ENCODE measurements at places on chromosomes 5 and 9.

- DNase-seq = no peak
Measured at GRCh38 chr5:128490761-128491160, 47.3 kb downstream of the FBN2 start.

- no peak for DNase-seq
Measured at GRCh38 chr5:170701334-170701733, 82.2 kb upstream of the GABRP start.

GRCh38 chr9:95504053-95504963, 12.5 kb downstream of the PTCH1 start:
- no peak for DNase-seq

DNA sequence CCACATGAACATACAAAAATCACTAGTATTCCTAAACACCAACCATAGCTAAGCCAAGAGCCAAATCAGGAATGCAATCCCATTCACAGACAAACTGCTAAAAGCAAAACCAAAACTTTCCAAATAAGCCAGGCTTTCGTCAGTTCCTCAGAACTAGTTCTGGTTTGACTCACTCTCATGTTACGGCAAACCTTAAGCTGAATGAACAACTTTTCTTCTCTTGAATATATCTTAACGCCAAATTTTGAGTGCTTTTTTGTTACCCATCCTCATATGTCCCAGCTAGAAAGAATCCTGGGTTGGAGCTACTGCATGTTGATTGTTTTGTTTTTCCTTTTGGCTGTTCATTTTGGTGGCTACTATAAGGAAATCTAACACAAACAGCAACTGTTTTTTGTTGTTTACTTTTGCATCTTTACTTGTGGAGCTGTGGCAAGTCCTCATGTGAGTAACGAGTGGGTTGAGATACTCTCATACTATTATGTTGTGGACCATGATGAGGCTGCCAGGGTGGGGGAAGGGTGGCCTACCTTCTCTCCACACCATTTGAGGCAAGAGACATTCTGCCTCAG, at the start of gene PDCD1LG2:
Gene PDCD1LG2 (plus strand): TSS at position 172 of the 572 bp plus-strand sequence. CDS start 12,016 bp downstream, outside the sequence.
- no peak for DNase-seq

GRCh38 chr5:170576602-170577535, 73.0 kb downstream of the KCNIP1 start:
- DNase-seq = no peak

GRCh38 chr5:73311291-73312110, 137.1 kb downstream of the FOXD1 start:
- DNase-seq = no peak

GRCh38 chr9:111975709-111976108, 79.1 kb downstream of the UGCG start:
- no peak for DNase-seq

GRCh38 chr5:31770998-31771397, 132.1 kb downstream of the PDZD2 start:
- no peak for DNase-seq

- no peak for DNase-seq
Measured at GRCh38 chr5:175351126-175351525, 92.9 kb downstream of the DRD1 start.

DNA sequence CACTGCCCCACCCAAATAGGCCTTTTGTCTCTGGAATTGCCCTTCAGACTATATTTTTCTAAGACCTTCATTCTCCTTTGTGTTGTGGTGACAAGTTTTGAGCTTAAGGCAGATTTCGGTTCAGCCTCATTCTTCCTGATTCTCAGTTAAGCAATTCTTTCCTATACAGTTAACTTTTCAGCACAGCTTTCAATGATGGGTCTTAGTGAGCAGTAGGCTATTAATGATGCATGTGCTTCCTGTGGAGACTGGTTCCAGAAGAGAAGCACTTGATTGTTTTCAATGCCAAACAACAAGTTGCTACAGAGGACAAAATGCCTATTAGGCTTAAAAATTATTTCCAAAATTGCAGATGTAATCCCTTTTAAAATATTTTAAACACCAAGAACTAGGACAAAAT, 47.7 kb upstream of the TLX3 start:
- no peak for DNase-seq

DNA sequence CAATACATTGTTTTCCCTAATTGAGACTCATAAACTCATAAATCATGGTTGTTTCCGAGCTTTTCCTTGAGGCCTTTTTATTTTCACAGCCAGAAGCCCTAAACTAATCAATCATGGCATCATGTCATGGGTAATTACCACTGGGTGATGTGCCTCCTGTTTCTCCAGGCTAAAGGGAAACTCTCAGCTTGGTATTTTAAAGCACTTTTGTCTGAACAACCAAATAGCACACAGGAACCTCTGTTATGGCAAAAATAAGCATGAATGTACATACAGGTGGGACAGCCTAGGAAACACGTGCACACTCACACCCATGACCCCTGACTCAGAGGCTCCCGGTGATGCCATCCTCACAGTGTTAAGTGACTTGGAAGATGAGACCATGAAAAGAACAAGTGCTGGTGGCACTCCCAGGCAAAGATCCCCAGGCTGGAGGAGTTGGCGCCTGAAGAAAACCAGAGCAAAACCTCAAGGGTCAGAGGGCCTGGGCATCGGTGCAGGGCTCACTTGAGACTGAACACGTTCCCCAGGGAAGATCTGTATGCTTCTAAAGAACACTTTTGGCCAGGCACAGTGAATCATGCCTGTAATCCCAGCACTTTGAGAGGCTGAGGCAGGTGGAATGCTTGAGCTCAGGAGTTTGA, 154.3 kb downstream of the ROR2 start:
- DNase-seq = no peak

- DNase-seq = no peak
Measured at GRCh38 chr5:33842456-33842855, 49.3 kb downstream of the ADAMTS12 start.

GRCh38 chr9:116360016-116360415, 206.4 kb downstream of the PAPPA start:
- DNase-seq = no peak

DNA sequence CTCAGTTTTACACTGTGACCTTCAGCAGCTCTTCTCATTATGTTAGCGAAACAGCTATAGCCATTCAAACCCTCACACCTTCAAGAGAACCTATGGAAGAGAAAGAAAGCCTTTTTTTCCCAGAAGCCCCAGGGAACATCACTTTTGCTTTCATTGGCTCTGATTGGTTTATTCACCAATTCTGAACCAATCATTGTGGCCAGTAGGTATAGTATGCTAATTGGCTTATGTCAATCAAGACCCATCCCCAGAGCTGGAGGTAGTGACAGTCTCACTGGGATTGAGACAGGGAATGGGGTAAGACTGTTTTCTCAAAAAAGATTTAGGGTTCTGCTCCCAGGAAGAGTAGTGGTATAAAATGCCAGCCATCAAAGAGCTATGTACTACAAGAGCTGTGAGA, 74.1 kb upstream of the FSD1L start:
- DNase-seq = no peak

DNA sequence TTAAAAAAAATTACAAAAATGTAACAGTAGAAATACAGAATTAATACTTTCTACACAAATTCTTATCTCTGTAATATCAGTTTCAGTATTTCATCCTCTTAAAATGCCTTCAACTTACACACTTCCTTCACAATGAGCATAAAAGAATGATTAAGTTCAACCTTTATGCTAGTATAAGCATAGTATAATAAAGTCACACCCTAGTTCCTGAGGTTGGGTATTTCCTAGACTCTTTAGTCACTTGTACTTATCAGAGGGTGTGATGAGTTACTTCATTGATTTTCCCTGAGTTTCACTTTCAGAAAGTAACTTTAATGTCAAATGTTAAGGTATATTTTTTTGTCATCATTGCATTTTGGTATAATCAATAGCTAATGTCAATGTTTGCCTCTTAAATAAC, 302.4 kb downstream of the PDE4D start:
- no peak for DNase-seq

- no peak for DNase-seq
Measured at GRCh38 chr5:151406322-151406947, 41.0 kb upstream of the SLC36A1 start.

- no peak for DNase-seq
Measured at GRCh38 chr9:6109571-6109970, 94.1 kb upstream of the RANBP6 start.

- DNase-seq = no peak
Measured at GRCh38 chr5:97019435-97020117, 83.7 kb downstream of the LNPEP start.

DNA sequence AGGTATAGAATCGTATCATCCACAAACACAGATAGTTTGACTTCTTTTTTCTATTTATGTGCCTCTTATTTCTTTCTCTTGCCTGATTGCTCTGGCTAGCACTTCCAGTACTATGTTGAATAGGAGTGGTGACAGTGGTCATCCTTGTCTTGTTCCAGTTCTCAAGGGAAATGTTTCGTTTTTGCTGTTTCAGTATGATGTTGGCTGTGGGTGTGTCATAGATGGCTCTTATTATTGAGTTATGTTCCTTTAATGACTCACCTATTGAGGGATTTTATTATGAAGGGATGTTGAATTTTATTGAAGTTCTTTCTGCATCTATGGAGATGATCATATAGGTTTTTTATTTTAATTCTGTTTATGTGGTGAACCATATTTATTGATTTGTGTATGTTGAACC, 70.3 kb downstream of the ENC1 start:
- no peak for DNase-seq

DNA sequence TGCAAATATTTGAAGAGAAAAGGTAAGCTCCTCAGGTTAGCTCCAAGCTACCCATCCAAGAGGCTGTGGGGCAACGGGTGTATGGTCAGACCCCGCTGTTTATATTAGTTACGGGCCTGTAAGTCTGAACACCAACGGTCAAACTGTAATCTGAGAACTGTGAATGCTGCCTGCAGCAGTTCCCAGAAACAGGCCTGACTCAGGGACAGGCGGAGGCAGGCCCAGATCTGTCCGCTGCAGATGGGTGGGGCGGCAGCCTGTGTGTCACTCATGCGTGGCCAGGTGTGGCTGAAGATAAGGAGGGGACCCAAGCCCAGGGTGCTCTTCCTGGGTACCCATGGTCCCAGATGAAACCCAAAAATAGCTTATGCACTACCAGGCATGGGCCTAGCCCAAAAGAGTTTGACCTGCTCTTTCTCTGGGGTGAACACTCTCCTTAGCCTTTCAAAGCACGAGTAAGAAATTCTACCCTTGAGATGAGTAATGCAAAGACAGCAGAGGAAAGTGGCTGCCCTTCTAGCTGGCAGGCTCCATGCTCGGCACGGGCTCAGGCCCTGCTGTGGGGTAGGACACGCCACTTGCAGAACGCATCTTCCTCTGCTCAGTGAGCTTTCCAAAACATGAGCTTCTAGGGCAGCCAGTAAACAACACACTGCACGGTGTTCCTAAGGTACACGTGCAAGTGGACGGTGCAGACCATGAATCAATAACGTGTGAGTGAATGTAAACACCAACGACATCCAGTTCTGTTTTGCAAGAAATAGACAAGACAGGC, 9.1 kb downstream of the UBAC1 start:
- no peak for DNase-seq
